BJ (cell line): ENCODE measurements at places on chromosomes 16 and 17.

- no peak for DNase-seq
Observed at GRCh38 chr16:1224558-1224957, 510 bp downstream of the TPSG1 start.

DNA sequence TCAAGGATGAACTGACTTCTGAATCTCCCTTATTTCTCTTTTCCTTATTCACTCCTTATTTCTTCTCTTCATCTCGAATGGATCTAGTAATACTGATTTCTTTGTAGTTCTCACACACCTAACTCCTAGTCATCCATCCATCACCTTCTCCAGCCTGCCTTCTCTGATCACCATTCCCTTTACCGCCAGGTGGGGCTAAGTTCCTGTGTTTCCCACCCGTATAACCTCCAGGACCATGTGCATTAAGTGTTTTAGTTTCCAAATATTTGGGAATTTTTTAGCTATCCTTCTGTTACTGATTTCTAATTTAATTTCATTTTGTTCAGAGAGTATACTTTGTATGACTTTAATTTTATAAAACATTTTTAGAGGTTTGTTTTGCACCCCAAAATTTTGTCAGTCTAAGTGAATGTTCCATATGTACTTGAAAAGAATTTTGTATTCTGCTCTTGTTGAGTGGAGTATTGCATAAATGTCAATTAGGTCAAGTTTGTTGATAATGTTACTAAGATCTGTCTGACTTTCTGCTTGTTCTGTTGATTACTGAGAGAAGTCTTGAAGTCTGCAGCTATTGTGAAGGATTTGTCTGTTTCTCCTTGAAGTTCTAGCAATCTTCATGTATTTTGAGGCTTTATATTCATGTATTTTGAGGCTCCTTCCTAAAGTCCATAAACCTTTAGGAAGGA, 8.8 kb downstream of the BPTF start:
- no peak for DNase-seq

- no peak for DNase-seq
Observed at GRCh38 chr17:48570325-48571023, 7.7 kb downstream of the HOXB4 start.

DNA sequence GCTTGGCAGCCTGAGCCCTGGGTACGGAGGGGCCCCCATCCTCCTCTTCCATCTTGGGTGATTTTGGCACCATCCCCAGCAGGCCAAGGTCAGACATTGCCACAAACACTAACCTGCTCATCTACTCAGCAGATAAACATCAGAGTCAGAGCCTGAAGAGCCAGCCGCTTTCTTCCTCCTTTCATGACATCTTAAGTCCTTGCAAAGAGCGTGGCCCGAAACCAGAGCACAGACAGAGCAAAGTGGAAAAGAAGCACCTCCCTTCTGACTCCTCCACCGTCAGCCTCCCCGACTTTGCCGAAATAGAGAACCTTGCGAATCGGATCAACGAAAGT, 60.4 kb upstream of the RPH3AL start:
- no peak for DNase-seq

GRCh38 chr17:16435925-16436886, 20.8 kb downstream of the TRPV2 start:
- DNase-seq = no peak
